ENCODE measurements at places on chromosomes 1 and 21.

GRCh38 chr1:78224246-78224785 is 178.6 kb downstream of the GIPC2 start:
- no peak for DNase-seq

- DNase-seq: no peak
Measured at GRCh38 chr1:11293856-11294255, 20.9 kb downstream of the UBIAD1 start.

GRCh38 chr1:15456313-15456954 is at the start of gene CELA2A:
Gene CELA2A, plus strand, starts transcription at chr1:15456732. Its CDS starts 22 bp downstream, at chr1:15456754.
- no peak for DNase-seq

GRCh38 chr1:150753416-150753815 is 12.2 kb downstream of the CTSS start:
- DNase-seq: no peak

DNA sequence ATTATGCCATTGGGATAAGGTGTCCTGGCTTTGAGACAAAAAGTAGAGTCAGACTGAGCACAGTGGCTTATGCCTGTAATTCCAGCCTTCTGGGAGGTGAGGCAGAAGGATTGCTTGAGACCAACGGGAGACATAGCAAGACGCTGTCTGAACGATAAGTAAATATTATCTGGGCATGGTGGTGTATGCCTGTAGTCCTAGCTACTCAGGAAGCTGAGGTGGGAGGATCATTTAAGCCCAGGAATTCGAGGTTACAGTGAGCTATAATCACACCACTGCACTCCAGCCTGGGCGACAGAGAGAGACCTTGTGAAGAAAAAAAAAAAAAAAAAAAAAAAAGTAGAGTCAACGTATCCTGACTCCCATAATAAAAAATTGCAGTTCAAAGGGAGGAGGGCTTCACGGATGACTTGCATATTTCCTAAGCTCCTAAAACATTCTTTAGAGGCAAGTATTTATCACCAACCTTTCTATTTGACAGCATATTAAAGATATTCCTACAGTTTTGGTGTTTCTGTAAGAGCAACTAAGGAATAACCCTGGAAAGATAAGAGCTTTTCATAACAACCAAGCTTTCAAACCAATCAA is 141.2 kb downstream of the SLC44A5 start:
- no peak for DNase-seq

DNA sequence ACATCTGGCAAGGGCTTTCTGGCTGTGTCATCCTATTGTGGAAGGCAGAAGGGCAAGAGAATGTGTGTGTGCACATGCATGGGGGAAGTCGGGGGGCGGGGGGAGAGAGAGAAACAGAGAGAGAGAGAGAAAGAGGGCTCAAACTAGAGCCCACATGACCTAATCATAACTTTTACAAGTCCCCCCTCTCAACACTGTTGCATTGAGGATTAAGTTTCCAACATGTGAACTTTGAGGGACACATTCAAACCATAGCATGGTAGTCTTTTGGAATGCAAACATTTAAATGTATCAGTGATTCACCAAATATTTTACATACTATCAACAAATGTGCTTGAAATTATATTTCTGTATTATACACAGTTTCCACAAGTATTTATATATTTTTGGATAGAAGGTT is 655.4 kb upstream of the B3GALT2 start:
- DNase-seq: no peak

DNA sequence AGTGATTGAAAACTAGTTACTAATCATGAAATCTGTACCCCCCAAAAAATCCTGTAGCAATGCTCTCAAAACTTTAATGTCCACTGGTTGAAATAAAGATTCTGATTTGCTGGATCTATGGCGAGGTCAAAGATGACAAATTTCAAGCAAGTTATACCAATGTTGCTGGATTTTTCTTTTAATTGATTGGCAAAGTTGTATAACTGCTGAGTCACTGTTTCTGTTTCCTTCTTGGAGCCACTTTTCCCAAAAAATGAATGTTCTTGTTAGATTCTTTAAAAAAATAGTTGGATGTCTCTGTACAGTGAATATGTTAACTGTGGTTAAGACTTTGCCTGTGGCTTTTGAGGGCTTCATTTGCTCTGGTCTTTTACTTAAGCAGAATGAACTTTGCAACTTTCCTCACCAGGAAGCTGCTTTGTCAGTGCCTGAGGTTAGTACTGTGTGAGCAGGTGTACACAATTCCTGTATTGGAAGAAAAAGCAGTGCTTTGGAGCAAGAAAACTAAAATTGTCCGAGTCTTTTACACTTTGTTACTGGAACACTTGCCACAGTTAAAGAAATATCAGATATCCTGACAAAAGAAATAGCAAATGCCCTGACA is 1211.9 kb downstream of the MRPL39 start:
- DNase-seq: no peak

DNA sequence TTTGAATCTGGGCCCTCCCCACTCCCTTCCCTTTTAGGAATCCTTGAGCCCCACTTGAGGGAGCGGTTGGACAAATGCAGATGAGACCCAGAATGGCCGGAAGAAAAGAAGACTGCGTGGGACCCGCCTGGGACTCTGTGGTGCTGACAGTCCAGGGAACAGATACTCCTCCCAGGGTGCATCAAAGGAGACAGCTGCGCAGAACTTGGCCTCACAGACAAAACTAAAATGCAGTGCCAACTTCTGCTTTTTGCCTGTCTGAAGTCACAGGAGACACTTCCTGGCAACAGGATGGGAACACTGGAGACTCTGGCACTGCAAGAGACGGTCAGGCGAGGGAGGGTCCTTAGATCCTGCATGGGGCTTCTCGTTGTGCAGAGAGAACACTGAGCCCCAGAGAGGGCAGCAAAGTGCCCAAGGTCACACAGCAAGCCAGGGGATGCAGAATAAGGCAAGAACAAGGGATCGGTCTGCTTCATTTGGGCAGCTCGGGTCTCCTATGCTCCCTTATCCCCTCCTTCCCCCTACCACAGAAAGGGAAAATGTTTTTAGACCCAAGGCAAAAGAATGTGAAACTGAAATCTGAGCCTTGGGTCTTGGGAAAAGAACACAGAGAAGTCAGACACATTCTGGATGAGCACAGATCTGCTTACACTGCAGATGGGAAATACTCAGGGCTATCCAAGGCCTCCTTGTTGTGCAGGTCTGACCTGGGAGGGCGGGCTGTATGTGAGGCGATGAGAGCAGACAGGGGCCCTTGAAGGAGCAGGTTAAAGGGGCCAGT is 182.4 kb downstream of the TRABD2B start:
- peak; percentile 51 for DNase-seq

DNA sequence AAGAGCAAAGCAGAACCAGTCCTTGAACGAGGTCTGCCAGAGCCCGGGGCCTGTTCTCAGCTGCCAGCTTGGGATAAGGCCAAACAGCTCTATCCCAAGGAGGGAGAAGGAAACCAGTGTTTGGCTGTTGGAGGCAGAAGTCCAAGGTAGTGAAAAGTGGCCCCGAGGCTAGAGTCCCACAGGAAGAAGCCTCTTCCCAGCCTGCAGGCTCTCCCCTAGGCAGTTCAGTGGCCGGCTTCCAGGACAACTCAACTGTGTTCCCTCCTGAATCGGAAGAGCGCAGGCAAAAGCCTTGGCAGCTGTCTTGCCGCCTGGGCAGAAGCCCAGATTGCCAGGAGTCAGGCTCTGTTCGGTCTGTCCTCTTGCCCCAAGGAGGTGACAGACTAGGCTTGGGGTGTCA is 19.3 kb downstream of the QSOX1 start:
- no peak for DNase-seq

- no peak for DNase-seq
Measured at GRCh38 chr1:196070940-196071339, 537.3 kb downstream of the KCNT2 start.

Measured in RPMI8226 (cell line).